ENCODE measurements at places on chromosomes 12 and 14.

GRCh38 chr14:93963692-93964091, 12.7 kb downstream of the ASB2 start:
- no peak for DNase-seq

- DNase-seq = no peak
Observed at GRCh38 chr12:32561931-32562341, 117.2 kb upstream of the DNM1L start.

GRCh38 chr14:100988411-100988900, 84.9 kb upstream of the RTL1 start:
- DNase-seq = no peak

- DNase-seq = no peak
Observed at GRCh38 chr14:90429236-90429635, 32.4 kb downstream of the CALM1 start.

DNA sequence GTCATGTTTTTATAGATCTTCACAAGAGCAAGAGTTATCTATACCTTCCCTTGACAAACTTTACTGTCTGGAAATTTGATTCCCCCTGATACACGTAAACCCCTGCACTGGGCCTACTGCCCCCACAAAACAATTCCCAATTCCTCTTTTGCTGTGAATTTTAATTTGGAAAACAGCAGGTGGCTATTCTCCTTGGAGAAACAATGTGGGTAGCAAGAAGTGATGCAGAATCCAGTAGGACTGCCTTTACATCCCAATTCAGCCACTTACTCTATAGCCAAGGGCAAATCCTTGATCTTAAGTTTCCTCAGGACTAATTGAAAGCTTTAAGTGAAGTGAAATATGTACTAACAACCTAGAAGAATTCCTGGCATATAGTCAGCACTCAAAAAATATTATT, 129.3 kb downstream of the ACSS3 start:
- DNase-seq = no peak

DNA sequence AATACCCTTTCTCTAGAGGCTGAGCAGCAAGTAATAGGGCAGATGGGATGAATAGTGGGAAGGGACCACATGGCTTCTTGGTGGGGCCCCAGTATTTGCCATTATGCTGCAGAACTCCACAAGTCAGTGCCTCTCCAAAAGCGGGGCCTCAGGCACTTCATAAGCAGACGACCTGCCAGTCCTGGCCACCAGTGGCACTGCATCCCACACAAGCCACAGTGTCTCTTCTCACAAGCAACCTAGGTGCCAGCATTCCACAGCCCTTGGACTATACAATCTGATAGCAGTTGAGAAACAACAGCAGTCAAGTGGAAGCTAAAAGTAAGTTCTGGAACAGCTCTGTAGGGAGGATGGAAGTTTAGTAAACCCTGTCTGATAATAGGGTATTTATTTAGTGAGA, 4.2 kb upstream of the SLC8A3 start:
- DNase-seq = no peak
